IMR-90 (cell line): ENCODE measurements at places on chromosomes 11 and 22.
A peak's percentile ranks its signal among the peaks of the same experiment; 100 is the strongest.

- DNase-seq = no peak
Observed at GRCh38 chr11:61026121-61027031, 54.9 kb downstream of the CD6 start.

DNA sequence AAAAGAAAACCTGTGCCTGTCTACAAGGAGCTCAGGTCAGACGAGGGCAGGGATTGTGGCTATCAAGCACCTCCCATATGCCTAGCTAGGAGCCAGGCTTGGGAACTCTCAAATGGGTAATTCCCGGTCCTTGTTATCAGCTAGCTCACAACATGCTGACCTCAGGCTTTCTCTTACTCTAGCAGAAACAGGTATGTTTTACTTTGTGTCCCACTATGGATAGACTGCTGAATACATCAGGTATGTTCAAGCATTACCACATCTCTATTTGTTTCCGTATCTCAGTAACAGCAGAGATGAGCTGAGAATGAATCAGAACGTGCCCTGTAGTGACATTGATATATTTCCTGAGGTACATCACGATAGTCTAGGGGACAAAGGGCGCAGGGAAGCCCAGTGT is 29.4 kb downstream of the SHISA8 start:
- DNase-seq = no peak

DNA sequence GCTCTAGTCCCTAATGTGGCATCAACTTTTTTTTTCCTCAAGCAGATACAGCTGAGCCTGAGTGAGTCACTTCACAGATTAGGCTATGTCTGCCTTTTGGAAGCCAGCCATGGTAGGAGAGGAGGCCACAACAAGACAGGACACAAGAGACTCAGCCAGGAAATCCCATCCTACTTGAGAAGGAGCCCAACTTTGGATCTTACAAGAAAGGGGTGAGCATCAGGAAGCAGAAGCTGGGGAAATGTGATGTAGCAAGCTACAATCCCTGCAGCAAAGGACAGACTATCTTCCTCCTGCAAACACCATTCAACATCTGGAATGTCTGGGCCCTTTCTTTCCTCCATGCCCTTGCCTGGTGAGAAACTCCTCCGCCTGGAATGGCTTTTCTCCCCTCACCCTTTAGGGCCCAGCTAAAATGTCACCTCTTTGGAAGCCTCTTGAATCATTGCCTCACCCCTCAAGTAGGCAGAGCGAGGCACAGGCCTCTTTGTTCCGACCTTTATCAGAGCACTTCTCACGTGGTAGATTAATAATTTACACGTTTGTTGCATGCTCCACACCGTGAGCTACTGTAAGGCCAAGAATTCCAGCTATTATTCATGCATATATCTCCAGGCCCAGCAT is 156.4 kb upstream of the PITPNB start:
- peak; percentile 91 for DNase-seq

GRCh38 chr11:6646918-6647679 is 8.5 kb downstream of the DCHS1 start:
- peak; percentile 56 for DNase-seq

GRCh38 chr22:19784384-19785175 is 24.0 kb downstream of the TBX1 start:
- DNase-seq = no peak

GRCh38 chr11:34305193-34305592 is 52.6 kb downstream of the ABTB2 start:
- DNase-seq = peak; percentile 39

GRCh38 chr11:63888170-63889086 is 28.5 kb downstream of the RCOR2 start:
- DNase-seq = peak; percentile 52

DNA sequence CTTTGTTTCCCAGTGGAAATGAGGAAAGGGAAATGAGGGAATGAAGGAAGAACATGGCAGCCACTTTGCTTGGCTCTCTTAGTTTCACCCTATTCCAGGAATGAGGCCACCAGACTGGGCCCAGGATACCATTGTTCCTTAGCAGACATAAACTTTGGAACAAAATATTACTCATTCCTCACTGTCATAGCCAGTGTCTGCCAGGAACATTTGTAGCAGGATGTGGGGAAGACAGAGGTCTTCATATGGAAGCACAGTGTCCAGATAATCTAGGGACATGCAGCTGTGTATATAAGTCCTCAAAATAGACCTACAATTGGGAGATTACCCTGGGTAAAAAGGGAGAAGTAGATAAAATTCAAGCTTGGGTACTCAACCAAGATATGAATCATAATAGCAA is 15.2 kb upstream of the FUT4 start:
- no peak for DNase-seq

DNA sequence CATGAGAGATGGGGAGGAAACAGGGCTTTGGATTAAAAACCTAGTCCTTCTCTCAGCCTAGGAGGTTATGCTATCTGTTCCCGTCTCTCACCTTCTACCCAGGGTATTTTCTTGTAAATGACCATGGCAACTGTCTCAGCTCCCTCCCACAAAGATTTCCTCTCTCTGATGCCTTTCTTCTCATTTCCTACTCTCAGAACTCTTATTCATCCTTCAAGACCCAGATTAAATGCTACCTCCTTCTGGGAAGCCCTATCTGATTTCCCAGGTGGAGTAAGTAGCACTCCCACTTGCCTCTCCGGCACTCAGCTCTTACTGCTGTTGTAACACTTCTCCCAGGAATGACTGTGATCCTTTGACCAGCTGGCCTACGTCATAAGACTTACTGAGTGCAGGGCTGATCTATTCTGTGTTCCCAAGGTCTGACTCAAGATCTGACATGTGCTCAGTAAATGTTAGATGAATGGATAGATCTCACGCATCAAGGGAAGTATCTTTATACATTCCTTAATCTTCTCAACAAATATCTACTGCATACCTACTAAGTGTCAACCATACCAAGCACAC is 175.0 kb downstream of the TENM4 start:
- DNase-seq = peak; percentile 91

DNA sequence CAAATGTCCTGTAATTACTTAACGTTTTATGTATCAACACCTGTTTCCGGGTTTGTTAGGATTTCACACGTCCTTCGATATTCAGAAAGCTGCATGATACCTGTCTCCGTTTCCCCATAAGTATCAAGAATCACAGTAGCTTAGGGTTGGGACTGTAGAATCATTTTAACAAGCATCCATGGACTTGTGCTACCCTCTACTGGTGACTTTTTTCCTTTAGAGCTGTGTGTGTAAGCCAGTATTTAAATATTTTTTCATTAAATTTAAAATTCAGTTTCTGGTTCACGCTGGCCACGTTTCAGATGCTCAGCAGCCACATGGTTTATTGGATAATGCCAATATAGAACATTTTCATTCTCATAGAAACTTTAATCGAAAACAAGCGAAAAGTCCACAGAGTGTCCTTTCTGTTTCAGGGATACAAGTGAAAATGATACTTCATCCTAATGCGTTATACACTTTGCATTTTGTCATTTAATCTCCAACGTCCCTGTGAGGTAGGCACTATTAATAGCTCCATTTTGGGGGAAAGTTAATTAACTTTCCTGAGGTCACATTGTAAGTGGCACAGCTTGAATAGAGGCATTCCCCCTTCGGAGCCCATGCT is 61.5 kb upstream of the SLC25A18 start:
- peak; percentile 66 for DNase-seq

DNA sequence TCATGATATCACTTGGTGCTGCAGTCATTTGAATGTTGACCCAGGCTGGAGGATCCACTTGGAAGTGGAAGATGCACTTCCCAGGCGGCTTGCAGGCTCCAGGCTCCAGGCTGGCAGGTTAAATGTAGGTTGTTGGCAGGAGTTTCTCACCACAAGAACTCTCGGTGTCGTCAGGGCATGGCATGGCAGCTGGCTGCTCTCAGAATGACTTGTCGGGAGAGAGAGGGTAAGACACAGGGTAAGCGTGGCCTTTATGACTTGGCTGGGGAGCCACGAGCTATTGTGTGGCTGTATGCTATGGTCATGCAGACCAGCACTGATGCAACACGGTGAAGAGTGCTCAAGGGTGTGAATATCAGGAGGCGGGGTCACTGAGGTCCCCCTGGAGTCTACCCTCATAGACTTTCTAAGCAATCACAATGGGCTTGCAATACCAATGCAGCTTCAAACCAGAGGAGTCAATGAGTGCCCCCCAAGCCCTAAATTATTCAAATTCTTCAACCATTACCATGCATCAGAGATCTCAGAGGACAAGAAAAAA is 1027.7 kb downstream of the OPCML start:
- DNase-seq = no peak

GRCh38 chr11:2100361-2101170 is 38.6 kb downstream of the IGF2 start:
- DNase-seq = no peak

GRCh38 chr11:67371189-67371910 is 2.0 kb downstream of the CLCF1 start:
- DNase-seq = peak; percentile 52

DNA sequence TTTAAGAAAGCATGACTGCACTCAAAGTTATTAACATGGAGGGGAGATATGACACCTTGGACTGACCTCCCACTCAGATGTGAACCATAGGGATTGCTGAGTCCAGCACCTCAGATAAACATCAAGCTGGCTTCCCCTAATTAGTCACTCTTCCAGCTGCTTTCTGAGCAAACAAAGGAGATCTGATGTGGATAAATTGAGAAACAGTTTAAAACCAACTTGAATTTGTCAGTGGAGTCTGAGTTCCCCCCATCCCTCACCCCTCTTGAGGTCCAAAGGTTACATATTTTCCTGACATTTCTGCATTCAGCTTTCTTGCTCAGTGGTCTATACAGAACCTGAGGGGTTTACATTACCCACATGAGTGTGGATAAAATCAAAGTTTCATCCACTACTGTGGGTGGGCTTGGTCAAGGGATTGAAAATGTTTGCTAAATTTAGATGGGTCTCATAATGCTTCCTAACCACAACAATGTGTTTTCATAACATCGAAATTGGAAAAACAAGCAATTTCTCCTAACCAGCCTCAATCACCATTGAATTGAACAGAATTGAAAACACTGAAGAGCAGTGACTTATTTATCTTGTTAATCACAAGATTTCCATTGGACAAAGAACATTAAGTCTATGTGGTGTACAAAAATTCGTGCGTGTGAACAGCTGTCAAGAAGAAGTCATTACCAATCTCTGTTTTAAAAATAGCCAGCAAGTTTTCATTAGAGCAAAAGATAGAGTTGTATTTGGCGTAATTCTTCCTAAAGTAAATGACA is 292.3 kb downstream of the METTL15 start:
- DNase-seq = peak; percentile 87

DNA sequence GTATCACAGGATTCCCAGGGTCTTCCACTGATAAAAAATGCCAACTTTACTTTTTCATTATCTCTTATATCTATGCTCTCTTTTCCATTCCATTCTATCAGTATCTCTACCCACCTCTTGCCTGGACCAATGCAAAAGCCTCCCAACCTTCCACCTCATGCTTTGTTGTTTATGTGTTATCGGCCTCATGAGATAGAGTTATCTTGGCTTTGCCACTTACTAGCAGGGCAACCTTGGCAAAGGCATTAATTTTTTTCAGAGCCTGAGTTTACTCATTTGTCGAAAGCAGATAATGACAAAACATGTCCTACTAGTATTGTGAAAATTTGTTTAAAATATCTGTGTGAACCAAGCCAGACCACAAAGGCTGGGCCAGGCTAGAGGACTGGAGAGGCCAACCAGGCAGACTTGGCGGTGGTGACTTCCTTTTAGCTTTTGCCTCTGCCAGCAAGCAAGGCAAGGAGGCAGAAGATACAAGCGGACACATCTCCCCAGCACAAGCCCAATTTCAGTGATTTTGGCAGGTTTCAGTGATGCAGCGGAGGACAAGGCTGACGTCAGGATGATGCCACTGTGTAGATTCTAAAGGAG is 106.9 kb downstream of the ADAMTS15 start:
- no peak for DNase-seq
